ENCODE measurements at places on chromosomes 1 and 21.

DNA sequence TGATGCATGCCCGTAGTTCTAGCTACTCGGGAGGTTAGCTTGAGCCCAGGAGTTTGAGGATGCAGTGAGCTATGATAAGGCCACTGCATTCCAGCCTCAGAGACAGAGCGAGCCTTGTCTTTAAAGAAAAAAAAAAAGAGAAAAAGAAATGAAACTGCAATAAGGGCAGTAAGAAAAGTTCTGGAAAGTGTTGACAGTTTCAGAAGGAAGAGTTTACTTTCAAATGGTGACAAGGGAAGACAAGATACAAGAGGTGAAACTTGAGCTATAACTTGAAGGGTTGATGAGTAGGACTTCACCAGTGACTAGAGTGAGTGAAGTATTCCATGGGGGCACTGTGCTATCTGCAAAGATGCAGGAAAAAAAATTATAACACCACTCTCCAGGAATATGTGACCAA, 125.0 kb downstream of the AKT3 start:
- DNase-seq = no peak

- no peak for DNase-seq
These were observed 672.3 kb upstream of the CXADR start for GRCh38 chr21:16840538-16840937.

GRCh38 chr1:21162740-21163464, 13.8 kb downstream of the EIF4G3 start:
- DNase-seq = no peak

- DNase-seq = no peak
These were observed 11.0 kb downstream of the TNN start for GRCh38 chr1:175078629-175079028.

DNA sequence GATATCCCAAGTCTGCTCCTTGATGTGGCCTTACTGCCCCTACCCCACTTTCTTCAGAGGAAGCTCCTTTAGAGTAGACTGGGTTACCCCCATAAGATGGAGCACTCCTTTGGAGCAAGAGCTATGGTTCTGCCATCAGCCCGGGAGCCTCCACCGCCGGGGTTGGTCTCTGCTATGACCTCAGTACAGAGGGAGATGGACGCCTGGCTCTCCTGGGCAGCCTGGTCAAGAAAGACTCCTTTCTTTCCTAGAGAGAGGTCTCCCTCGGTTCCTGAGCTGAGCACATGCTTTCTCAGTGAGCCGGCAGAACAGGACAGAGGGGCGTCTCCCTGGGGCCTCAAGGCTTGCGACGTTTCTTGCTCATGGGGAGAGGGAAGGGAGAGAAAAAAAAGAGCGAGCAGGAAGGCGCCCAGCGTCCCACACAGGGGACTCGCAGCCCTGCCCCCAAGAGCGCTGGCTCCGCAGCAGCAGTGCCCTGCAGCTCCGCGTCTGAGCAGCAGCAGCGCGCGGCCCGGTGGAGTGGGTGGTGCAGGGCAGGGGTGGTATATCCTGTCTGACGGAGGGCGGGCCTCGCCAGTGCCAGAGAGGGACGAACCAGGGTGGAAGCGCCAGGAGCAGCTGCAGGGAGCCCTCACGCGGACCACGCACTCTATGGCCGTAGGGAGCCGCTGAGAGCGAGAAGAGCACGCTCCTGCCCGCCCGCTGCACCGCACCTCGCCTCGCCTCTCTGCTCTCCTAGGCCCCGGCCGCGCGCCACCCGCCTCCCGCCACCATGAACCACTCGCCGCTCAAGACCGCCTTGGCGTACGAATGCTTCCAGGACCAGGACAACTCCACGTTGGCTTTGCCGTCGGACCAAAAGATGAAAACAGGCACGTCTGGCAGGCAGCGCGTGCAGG, at the start of gene PKP1:
Gene PKP1, plus strand, starts transcription at position 576 of the 899 bp plus-strand sequence. Its CDS starts 197 bp downstream, at position 773.
- no peak for DNase-seq

DNA sequence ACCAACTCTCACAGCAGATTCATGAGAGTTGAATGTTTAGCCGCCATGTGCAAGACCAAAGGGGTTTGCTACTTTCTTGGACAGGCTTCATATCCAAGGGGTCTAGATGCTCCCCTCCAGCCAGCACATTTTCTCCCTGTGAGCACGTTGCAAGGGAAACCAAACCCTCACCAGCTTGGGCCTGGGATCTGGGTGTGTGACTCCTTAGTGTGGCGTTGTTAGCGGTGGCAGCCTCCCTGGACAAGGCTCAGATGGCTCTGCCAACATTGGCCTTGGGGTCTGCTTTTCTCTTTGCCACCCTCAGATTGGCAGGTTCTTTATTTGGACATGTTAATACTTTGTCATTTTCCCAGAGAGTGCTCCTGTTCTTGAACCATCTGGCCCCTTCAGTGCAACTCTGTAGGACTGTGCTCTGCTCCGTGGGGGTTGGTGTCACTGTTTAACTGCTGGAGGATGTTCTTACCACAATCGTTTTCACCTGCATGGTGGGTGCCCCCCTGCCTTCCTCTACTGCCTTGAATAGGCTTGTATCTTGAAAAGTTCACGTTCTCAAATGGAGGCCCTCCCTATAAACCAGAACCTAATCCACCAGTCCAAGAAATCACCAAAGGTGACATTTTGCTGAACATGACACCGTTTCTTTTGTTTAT, 13.4 kb downstream of the ABCG1 start:
- no peak for DNase-seq

DNA sequence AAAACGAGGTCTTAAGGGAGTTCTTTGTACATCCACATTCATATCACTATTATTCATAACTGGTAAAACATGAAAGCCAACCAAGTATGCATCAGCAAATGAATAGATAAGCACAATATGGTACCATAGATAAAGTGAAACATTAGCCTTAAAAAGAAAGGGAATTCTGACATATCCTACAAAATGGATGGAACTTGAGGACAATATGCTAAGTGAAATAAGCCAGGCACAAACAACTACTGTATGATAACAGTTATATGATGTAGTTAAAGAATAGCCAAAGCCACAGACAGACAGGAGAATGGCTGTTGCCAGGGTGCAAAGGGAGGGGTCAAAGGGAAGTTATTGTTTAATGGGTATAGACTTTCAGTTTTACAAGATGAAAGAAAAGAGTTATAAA, 148.9 kb downstream of the EIF4G3 start:
- DNase-seq = no peak

DNA sequence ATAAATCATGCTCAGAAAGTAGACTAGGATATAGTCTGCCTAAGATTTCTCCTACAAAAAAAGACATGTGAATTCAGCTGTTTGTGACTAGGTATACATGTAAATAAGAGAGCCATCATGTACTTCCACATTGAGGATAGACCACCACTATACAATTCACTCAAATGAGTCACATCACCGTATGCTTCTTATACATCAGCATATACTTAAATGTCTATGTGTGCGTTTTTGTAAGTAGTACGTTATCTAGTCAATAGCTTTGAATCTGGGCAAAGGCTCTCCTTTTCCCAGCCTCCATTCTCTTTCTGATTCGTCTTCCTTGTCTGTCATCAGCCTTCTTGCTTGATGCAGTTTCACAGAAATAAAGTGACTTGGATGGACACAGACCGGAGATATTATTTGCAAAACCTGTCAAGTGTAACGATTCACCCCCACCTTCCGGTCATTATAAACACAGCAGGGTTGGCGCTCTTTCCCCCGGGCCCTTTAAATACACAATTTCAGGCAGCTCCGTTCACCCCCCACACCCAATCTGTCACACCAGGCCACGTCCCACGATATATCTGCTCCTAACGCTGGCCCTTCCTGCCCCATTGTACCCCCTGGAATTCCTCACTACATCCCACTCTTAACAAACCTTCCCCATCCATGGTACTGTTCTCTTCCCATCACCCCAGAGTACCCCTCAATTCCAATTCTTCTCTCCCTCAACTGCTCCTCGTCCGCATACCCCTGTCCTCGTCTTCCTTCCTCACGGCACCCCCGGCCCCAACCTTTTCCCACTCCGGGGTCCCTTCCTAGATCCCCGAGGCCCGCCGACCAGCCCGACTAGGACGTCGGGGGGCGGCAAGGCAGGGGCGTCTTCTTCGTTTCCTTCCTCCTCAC, 636 bp downstream of the VAMP4 start:
- DNase-seq = no peak

DNA sequence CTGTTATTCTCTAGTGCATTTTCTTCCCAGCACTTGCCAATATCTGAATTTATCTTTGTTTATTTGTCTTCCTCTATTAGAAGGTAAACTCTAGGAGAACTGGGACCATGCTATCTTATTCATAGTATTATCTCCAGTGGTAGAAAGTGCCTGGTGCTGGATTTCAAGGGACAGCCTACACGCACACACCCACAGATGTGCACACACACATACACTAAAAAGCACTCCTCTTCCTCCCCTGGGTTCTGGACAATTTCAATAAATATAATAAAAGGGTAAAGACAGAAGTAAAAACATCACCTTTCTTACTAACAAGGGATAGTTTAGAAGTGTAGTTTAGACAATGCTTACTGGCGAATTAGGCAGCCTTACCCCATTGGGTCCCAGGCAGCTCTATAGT, 28.5 kb upstream of the USP24 start:
- no peak for DNase-seq

GRCh38 chr1:100296140-100296539, 30.1 kb downstream of the RTCA start:
- DNase-seq = no peak

DNA sequence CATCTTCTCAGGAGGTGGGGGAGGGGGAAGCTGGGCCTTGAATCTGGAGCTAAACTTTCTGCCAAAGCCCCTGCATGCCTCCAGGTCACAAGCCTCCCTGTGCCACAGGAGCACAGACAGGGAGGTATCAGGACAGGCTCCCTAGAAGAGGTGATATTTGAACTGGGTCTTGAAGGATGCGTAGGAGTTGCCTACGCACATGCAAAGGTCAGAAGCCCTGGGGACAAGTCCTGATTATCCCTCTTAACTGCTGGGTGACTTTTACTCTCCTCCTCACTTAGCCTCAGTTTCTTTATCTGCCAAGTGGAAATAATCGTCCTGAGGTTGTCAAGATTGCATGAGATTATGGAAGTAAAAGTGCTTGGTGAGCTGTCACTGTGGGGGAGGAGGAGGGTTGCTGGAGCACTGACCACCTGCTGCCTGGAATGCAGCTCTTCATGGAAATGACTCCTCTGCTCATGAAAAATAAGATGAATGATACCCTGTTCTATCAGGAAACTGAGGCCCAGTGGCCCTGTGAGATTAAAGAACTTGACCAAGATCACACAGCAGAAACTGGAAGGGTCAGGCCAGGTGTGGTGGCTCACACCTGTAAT, 50.6 kb upstream of the LAPTM5 start:
- DNase-seq = no peak

- no peak for DNase-seq
These were observed 118.4 kb downstream of the DISP1 start for GRCh38 chr1:222933273-222933672.

- no peak for DNase-seq
These were observed 180.4 kb downstream of the DHRS3 start for GRCh38 chr1:12437629-12438028.

DNA sequence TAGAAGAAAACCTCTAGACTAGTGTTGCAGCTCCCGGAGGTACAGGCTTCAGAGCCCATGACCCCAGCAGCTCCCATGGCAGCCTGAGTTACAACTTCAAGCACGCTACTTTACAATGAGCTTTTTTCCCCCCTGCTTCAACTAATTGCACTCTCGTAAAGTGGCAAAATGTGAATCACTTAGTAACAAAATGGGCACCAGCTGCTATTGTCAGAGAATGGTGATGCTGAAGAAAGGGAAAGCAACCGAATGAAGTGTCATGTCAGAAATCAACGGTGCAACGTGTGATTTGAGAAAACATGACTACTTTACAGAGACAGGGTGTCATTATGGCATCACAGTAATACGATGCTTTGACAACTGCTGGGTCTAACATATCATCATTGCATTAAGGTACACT, 40.5 kb downstream of the ESRRG start:
- no peak for DNase-seq

- DNase-seq = no peak
These were observed 36.6 kb downstream of the TBX19 start for GRCh38 chr1:168317309-168317708.

GRCh38 chr1:30382496-30382895, 340.9 kb downstream of the MATN1 start:
- DNase-seq = no peak

GRCh38 chr1:115062542-115063004, 26.7 kb downstream of the TSPAN2 start:
- peak; percentile 14 for DNase-seq

DNA sequence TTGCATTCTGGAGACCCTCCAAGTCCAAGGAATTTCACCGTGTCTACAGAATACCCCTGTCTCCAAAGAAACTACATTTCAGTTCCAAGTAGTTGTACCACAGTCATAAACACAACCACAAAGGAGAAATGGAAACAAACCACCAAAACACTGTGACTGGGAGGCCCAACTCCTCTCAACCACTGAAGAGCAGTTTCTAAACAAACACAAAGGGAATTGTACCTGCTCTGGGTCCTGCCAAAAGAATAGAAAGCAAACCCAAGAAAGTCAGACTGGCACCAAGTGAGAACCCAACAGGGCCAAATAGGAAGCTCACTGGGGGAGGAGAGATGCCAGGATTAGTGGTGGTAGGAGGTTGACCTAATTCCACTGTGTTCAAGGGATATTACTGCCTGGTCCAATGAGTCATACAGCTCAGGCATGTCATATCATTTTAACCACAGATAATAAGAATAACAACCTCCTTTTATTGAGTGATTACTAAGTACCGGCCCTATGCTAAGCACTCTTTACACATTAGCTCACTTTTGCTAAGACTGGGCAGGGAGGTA, 123.9 kb upstream of the PPP2R5A start:
- DNase-seq = no peak

DNA sequence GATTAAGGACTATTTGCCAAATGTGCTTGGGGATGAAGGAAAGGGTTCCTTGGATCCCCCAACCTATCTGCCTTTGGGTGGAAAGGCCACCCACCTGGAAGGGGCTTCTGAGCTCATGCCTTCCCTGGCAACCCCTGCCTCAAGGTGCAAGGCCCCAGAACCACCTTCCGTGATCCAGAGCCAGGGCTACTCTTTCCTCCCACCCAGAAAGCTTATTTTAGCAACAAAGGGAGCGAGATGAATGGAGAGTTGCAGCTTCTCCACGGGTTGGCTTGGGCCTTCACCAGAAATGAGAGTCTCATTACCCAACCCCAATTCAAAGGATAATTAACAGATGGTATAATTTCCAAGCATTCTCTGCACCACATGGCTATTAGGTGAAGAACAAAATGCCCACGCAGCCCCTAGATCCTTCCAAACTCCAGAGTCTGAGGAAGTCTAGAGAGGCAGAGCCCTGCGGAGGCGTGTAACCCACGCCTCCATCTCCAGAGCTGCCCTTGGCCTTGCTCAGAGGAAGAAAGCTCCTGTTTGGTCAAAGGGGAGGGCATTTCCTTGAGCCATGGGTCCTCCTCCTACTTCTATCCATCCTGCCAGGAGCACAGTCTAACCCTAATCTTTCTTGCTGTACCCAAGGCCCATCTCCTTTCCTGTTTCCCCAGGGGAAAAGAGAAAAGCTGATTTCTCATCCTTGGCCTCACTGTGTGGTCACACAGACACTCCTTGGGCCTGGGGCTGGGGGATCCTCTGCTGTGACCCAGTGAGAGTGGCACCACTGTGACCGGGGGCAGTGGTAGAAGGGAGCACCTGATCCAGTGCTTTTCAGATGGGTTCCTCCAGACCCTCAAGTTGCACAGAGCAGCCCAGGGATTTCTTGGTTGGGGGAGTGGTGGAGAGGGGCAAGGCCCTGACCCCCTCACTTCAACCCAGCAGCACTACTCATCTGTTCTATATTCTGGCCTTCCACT, 1.7 kb upstream of the CELSR2 start:
- DNase-seq = no peak

Measured in GM12892 (cell line).